Neuronal stem cell (in vitro differentiated cells): ENCODE measurements at places on chromosomes 12 and 14.

GRCh38 chr14:93206793-93207467, at the start of the genes GON7 and UBR7:
Gene GON7 (minus strand): TSS chr14:93207065. CDS start chr14:93207037, 28 bp downstream.
Gene UBR7 (plus strand): TSS chr14:93207256. CDS start chr14:93207292, 36 bp downstream.
- DNase-seq: peak; percentile 97

DNA sequence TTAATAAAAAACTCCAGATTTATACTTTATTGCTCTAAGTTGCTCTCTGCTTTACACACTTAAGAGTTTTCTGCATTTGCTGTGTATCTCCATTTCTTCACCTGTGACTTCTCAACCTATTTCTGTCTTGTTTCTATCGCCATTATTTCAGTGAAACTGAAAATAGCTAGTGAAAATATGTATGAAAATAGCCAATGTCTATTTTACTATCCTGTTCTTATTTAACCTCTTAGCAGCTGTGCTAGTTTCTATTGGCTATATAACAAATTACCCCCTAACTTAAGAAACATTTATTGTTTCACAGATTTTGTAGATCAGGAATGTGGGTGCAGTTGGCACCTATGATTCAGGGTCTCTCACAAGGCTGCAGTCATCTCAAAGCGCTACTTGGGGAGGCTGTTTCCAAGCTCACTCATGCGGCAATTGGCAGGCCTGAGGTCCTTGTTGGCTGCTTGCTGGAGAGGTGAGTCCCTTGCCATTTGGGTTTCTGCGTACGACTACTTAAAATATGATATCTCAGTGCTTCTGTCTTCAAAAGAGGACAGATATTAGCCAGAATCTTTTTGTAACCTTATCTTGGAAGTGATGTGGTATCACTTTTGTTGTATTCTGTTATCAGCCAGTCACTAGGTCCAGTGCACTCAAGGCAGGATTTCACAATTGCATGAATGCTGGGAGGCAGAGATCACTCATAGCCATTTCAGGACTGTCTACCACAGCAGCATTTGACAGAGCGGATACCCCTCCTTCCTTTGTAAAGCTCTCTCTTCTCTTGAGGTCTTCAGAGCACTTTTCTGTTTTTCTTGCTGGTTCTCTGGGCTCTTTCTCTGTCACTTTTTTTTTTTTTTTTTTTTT, 7.2 kb downstream of the ERC1 start:
- no peak for DNase-seq

DNA sequence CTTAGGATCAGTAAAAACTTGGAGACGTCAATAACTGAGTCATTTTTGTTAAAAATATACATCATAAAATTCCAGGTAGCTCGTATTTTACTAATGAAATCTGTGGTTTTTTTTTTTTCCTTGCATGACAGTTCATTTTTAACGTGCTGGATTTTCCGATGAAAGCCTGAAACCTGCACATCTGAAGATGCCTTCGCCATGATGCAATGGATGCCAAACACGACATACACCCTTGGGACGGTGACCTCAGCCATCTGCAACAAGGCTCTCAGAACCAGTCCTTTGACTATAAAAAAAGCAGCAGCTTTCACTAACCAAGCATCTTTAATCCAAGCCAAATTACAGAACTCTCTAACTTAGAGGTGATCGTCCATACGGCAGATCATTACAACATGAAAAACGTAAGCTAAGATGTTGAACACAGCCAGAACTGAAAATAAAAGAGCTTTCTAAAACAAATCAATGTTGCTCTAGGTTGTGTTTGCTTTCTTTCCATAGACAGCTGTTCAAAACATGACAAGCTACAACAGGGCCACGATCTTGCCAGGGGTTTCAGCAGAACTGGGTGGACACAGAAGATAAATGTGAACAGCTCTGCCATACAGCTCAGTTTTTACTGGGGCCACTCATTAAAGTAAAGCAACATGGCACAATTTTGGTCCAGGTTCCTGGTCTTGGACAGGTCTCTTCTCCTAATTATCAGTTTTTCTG, 7.8 kb downstream of the NIN start:
- no peak for DNase-seq

GRCh38 chr12:75437564-75437963, 43.0 kb upstream of the GLIPR1 start:
- no peak for DNase-seq

DNA sequence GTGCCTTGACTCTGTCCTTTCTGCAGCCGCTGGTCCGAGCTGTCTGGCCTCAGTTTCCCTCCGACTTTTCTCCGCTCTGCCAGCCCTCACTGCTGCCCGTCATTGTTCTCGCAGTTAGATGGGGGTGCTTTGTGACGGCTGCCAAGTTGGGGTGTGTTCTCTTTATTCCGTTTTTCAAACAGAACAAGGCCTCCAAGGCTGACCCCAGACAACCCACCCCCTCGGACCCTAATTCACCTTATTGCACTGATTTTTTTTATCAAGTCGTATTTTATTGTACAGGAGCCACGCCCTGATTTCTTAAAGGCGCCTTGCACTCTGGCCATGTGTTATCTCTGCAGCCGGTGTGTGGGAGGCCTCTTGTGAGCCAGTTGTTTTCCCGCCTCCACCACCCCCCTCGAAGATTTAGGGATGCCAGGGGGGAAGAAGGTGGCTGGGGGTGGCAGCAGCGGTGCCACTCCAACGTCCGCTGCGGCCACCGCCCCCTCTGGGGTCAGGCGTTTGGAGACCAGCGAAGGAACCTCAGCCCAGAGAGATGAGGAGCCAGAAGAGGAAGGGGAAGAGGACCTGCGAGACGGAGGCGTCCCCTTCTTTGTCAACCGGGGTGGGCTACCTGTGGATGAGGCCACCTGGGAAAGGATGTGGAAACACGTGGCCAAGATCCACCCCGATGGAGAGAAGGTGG, 1.3 kb downstream of the VASH1 start:
- no peak for DNase-seq
